ENCODE measurements at places on chromosomes 3 and 15. TPM values are rescaled to one million over a fixed set of nuclear protein-coding genes. Genes with fewer than 3 reads are reported as not detected.

Gene LNP1
- total RNA-seq = 0.77 TPM

Gene STAC
- 2.1 TPM for total RNA-seq

Gene ACKR4
- under 0.01 TPM for total RNA-seq

Gene SERPINI2
- not detected for total RNA-seq

Gene ZPLD1
- not detected for total RNA-seq

Gene OSBPL10
- 8.0 TPM for total RNA-seq

Gene ZNF654
- 10.1 TPM for total RNA-seq

Gene TEX55
- not detected for total RNA-seq

Gene PSTPIP1
- 0.25 TPM for total RNA-seq

Gene AQP9
- total RNA-seq = not detected

Gene RPL32
- total RNA-seq = 1,083 TPM

Gene MYRIP
- total RNA-seq = 9.2 TPM

Gene CELF6
- not detected for total RNA-seq

Gene RHOV
- not detected for total RNA-seq

Gene SCG5
- 0.39 TPM for total RNA-seq
